Karpas-422 (cell line): ENCODE measurements at places on chromosomes 7 and 10.

- no peaks in the 10 kb centered on the region for H3K36me3 ChIP-seq
- H3K4me1 ChIP-seq, result peaks cover 10% of the 10 kb centered on the region
- peak; percentile 78 for DNase-seq
- H3K27me3 ChIP-seq, result no peaks in the 10 kb centered on the region
- H3K27ac ChIP-seq, result peak overlapping the region; percentile 15
- H3K4me3 ChIP-seq, result no peak overlapping the region
These were observed 16.6 kb upstream of the WNT8B start for GRCh38 chr10:100446130-100446761.

- H3K4me3 ChIP-seq, result no peak overlapping the region
- no peaks in the 10 kb centered on the region for H3K27me3 ChIP-seq
- no peak for DNase-seq
- no peak overlapping the region for H3K27ac ChIP-seq
- H3K4me1 ChIP-seq, result peaks cover 10% of the 10 kb centered on the region
These were observed 3.6 kb downstream of the ADARB2 start for GRCh38 chr10:1733720-1734119.

GRCh38 chr7:45582136-45582749 lies 8.1 kb downstream of the ADCY1 start:
- H3K27me3 ChIP-seq, result no peaks in the 10 kb centered on the region
- no peak for DNase-seq
- no peak overlapping the region for H3K4me3 ChIP-seq
- H3K36me3 ChIP-seq, result no peaks in the 10 kb centered on the region

GRCh38 chr7:47132471-47132870 lies 449.4 kb downstream of the TNS3 start:
- DNase-seq, result no peak
- no peaks in the 10 kb centered on the region for H3K36me3 ChIP-seq
- no peak overlapping the region for H3K4me3 ChIP-seq

- no peak for DNase-seq
- no peak overlapping the region for H3K27ac ChIP-seq
- H3K4me3 ChIP-seq, result no peak overlapping the region
- H3K36me3 ChIP-seq, result peaks cover 7% of the 10 kb centered on the region; the same call in 1 of the 2 replicates
- no peaks in the 10 kb centered on the region; the same call in 1 of the 2 replicates for H3K4me1 ChIP-seq
These were observed 53.3 kb upstream of the TMEM236 start for GRCh38 chr10:17698696-17699095.
